Endothelial cell (in vitro differentiated cells): ENCODE measurements at places on chromosomes 3 and 15.

DNA sequence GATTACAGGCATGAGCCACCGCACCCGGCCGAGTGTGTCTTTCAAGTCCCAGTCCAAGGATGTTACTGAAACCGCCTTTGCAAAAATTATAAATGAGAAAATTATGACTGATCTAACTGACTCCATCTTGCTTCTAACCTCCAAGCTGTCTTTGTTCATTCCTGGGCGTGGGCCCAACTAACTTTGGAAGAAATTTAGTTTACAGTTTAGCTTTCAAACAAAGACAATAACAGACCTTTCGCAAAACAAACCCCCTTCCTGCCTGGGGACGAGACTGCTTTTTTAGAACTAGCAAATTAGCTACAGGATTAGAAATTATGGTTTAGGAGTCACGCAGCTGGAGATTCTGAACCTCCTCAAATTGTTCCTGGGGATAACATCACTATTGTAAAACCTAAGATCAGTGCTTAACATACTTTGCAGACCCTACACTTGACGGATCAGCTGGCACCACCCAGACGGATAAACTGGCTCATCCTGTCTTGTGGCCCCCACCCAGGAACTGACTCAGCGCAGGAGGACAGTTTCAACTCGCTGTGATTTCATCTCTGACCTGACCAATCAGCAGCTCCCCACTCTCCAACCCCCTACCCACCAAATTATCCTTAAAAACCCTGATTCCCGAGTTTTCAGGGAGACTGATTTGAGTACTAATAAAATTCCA is 23.8 kb downstream of the NANOGP8 start:
- no peak for DNase-seq

DNA sequence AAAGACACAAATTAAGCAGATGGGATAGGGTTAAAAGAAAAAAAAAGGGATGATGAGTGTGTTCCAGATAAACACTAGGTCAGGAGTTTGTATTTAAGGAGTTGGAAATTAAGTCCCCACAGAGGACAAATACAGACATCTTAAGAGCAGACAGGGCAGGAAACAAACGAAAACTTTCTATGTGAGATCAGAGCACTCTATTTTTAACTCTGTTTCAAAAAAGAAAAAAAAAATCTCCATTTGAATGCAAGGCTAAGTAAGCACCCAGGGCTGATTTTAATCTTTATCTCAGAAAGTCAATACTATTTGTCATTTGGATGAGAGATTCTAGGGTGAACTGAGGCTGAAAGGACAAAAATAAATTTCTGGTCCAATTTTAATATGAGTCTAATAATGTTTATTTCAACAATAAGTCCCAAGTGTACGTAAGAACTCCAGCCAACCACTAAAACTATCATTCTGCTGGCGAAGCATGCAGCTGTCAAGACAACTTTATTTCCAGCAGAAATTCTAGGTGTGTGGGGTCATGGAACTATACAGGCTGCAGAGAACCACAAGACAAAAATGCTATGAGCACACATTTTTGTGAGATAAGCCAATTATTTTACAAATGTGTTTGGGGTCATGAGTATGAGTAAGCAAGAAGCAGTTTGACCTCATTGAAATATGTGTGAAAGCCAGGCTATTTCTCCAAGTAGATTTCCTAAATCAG is 186.1 kb downstream of the FMN1 start:
- DNase-seq, result no peak

DNA sequence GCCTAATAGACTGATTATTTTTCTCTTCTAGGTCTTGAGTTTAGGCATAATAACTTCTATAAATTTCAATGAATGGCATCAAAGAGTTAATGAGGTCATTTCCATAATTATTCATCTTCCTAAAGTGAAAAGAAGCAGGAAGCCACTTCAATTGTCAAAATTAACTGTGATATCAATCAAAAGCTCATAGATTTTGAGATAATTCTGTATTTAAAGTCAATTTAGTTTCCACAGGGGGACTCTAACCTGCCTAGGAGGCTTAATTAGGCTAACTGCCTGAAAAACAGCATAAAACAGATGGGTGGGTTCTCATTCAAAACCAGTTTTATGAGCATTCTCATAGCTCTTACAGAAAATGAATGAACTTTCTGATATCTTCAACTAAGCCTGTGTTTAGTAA is 177.8 kb downstream of the OTOL1 start:
- no peak for DNase-seq

- DNase-seq, result no peak
These were observed 108.4 kb downstream of the SERPINI1 start for GRCh38 chr3:167843886-167844285.

GRCh38 chr15:42274702-42274989 is 1.4 kb upstream of the TMEM87A start:
- DNase-seq, result no peak

- DNase-seq, result peak; percentile 20
These were observed 455 bp upstream of the SNAP23 start for GRCh38 chr15:42494998-42495360.

DNA sequence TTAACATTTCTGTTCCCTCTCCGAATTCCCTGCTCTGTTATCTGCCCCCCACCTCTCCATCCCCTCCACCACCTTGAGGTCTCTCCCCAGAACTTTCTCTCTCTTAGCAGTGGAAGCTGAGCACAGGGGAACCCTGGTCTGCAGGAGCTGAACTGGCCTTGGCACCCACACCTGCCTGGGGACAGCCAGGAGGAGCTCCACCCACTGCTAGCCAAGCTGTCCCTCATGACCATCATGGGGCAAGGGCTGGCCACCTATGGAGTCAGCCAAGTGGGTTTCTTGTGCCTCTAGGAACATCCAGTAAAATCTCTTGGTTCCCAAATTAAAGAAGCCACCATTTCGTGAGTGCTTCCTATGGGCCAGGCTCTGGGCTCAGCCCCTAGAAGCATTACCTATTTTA is 276.4 kb upstream of the TLE3 start:
- DNase-seq, result no peak
